ENCODE measurements at places on chromosomes 6 and 20. TPM values are rescaled to one million over a fixed set of nuclear protein-coding genes. Genes with fewer than 3 reads are reported as not detected.

GRCh38 chr6:44699851-44700250, 312.3 kb downstream of the CDC5L start:
- no peak for DNase-seq

- DNase-seq, result no peak
These were observed at the start of gene ADGRB3 for GRCh38 chr6:68634726-68635411. Gene ADGRB3 (plus strand): TSS chr6:68635282. CDS start chr6:68638676, 3,394 bp downstream.

- DNase-seq, result no peak
These were observed 195.5 kb downstream of the EPM2A start for GRCh38 chr6:145539831-145540230.

NR2E1 gene
- not detected for total RNA-seq

DNA sequence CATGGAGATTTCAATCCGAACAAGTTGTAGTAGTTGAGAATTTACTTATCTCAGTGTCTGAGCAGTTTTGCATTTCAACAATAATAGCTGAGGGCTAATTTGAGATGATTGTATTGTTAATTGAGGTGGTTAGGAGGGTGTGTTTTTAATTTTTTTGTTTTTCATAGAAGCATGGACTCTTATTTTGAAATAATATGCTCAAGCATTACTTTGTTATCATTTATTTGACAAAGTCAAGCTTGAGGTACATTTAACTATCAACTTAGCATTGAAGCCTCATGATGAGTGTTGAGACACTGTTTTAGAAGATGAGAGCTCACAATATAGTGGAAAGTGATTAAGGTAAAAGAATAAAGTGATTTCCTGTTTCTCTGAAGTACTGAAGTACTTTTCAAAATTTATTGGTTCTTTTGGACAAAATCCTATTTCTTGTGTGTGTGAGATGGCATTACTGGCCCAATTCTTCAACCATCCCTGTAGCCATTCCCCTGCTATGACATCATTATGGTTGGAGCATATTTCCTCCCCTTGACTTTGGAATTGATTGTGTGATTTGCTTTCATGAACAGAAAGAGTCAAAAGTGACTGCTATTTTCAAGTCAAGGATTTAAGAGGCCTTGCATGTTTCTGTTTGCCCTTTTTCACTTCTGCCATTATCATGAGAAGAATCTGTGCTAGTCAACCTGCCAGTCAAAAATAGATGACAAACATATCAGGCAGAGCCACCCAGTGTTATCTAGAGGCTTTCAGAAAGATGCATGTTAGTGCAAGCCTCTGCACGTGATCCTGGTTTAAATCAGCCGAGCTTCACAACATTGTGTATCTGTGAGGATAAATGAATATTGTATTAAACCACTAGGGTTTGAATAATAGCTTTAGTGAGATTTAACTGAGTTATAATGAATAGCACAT, 1112.3 kb upstream of the CITED2 start:
- DNase-seq, result no peak

DNA sequence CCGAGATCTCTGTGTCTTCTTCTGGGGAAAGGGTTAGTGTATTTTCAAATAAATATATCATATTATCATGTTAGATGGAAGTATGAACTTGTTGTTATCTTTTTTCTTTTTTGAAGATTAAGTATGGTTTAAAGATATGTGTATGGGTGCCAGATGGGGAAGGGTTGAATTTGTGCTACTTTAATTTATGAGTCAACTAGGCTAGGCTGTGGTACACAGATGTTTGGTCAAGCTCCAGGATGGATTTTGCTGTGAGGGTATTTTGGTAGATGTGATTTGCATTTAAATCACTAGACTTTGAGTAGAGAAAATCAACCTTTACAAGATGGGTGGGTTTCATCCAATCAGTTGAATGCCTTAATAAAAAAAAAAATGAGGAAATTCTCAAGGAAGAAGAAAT, 886.6 kb upstream of the ADGRB3 start:
- no peak for DNase-seq

- no peak for DNase-seq
These were observed 23.9 kb downstream of the SERPINB6 start for GRCh38 chr6:2947445-2947844.

GRCh38 chr20:13420625-13421024, 199.6 kb downstream of the ISM1 start:
- no peak for DNase-seq

DNA sequence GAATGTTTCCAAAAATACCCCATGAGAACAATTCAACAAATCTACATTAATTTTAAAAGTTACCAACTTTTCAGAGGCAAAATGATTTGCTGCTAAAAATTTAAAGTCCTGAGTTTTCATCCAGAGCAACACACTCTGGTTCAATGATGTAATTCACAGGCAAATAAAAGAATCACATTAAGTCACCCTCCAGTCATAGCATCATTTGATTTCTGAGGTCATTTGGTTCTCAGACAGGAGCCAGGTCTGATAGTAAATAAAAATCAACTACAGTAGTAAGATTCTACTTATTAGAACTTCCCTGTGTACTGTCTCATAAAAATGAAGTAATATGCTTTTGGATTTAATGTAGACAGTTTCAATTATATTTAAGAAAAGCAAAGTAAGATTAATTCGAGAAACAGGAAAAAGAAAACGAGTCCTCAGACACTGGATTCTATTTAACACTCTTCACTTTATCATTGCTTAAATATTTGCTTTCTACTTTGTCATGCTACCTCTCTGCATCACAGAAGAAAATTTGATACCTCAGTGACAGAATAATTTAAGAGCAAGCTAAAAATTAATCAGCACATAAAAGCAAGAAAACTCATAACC, 25.8 kb downstream of the MAP7 start:
- no peak for DNase-seq

- no peak for DNase-seq
These were observed 928.3 kb upstream of the FLRT3 start for GRCh38 chr20:15265581-15266309.

GRCh38 chr20:49398401-49399144, 83.9 kb downstream of the KCNB1 start:
- DNase-seq, result no peak

Data from activated B cell treated with CpG ODN at 0.5 μM for 24 hours (primary cell).